ENCODE measurements at places on chromosomes 6 and 20.

DNA sequence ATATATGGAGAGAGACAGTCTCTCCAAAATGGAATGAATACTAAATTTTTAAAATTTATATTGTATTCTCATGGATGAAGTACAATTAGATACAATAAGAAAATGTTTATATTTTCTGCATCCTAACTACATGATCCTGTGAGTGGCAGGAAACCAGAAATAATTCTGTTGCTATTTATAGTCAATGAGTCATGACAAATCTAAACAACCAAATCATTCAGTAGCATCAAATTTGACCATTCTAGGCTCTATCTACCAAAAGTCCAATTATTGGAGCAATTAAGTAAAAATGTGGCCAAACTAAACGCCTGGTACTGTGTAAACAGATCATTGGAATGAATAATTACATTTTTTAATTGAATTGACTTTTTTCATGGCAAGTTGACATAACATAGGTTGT is 959.8 kb downstream of the EPHA7 start:
- DNase-seq, result no peak

- no peak for DNase-seq
These were observed 217.7 kb upstream of the LRFN2 start for GRCh38 chr6:40804905-40805304.

GRCh38 chr20:51627586-51627985 is 85.1 kb upstream of the NFATC2 start:
- DNase-seq, result no peak

DNA sequence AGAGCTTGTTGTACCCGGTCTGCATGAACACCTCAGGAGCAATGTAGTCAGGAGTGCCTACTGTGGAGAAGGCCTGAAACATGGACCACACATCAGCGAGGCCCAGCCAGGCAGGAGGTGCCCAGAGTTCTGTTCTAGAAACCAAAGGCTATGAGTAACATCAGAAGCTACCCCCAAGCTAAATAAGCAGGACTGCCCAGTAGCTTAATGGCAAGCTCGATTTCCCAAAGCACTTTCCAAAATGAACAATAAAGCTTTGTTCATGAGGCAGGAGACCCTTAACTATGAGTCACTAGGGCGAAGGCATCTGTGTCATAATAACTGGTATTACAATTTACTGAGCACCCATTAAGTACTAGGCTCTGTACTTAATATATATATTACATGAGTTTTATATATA is 47.4 kb downstream of the STK38 start:
- DNase-seq, result no peak

DNA sequence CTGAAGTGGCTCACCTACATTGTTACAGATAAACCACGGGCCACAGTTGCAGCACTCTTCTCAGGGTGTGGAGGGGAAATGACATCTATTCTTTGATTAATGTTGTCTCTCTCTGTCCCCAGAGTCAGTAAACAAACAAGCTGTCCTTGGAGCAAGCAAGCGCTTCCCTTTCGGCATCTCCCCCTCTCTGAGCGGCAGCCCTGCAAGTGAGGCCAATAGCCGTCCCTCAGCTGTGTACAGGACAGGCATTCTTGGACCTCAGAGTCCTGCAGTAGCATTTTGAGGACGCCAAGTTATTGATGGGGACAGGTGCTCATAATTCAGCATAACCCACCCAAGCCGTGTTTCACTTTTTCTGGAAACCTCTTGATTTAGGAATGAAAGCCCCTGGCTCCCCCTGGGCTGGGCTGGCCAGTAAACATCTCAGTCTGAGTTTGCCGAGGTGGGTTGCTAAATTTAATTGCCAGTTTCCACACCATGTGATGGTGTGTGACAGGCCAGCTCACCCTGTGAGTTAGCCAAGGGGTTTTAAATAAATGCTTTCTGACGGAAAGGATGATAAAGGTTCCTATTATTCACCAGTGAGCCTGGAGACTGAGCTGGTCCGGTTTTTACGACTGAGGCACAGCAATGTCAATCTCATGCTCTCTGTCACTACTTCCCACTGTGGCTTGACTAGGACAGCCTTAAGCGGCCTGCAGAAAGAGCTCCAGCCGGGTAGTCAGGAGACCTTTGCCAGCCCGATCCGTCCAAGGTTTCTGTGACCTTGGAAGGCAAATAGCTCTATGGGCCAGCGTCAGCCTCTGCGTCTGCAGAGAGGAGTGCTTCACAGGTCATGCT is 214.8 kb upstream of the RREB1 start:
- no peak for DNase-seq

GRCh38 chr6:42761287-42762067 is 15.6 kb upstream of the TBCC start:
- DNase-seq, result no peak

- no peak for DNase-seq
These were observed 285.8 kb upstream of the SUPT3H start for GRCh38 chr6:45663251-45664221.

GRCh38 chr6:140620496-140620895 is 1246.0 kb upstream of the CITED2 start:
- DNase-seq, result no peak

- DNase-seq, result no peak
These were observed 128.8 kb downstream of the SOBP start for GRCh38 chr6:107618672-107619071.

DNA sequence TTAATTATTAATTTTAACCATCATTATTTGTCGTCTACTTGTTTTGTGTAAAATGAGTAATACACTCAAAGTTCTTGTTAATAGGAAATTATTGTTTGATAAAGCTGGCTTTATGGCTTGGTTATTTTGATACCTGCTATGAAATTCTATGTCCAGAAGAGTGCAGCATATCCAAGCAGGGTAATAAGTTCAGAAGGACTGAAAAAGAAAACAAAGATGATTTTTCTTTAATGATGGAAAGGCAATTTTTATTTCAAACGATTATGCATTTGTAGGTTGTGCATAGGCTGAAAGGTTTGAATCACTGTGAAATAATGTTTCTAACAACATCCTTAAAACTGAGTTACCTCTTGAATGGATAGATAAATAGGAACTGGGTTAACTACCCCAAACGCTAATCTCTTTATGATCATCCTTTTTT is 1.4 kb upstream of the MAN1A1 start:
- DNase-seq, result peak; percentile 31

Measured in ACHN (cell line).